ENCODE measurements at places on chromosomes 5 and 9.

- peak; percentile 43 for DNase-seq
These were observed 50.7 kb downstream of the NACC2 start for GRCh38 chr9:136044207-136044970.

DNA sequence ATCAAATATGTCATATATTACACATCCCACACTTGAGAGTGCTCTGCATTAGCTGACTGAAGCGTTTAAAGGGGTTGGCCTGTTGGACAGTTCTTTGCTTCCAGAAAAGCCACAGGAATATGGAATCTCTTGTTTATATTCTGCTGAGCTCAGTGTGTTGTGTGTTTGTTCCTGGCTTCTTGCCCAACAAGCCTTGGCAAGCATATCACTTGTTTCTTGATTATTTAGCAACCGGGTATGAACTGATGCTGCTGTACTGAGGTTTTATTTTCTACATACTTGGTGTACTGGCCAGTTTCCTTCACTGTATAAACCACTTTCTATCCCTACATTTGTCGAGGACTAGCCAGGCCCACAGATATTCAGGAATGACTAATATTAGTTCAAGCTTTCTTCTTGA, 378.9 kb downstream of the KCTD16 start:
- DNase-seq: peak; percentile 63

DNA sequence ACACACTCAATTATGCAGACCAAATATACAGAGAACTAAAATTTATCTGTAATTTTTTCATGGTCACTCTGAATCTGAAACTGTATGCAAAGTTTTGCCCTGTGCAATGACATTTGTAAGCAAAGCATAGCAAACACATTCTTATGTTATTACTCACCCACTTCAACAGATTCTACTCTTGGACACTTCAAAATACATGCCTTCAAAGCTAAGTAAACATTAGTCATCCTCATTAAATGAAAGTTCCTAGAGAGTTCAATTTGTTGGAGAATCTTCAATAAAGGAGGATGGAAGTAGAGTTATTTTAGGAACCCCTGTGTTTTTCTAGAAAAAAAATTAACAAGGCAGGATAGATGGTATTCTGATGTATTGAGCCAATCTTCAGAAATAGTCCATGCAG, 639.7 kb upstream of the C9orf72 start:
- DNase-seq: no peak

- DNase-seq: peak; percentile 7
These were observed 149.3 kb upstream of the PPP1R26 start for GRCh38 chr9:135330307-135330631.

GRCh38 chr5:128092144-128092543, 8.6 kb downstream of the SLC12A2 start:
- DNase-seq: no peak

GRCh38 chr5:59267033-59267432, 626.5 kb downstream of the PDE4D start:
- no peak for DNase-seq

GRCh38 chr9:92325269-92325990, at the start of the genes CENPP and NOL8:
TSS of gene CENPP (plus strand) at chr9:92325953.
TSS of gene NOL8 (minus strand) at chr9:92325350. CDS start at chr9:92324161, 1,189 bp downstream.
- DNase-seq: peak; percentile 89

DNA sequence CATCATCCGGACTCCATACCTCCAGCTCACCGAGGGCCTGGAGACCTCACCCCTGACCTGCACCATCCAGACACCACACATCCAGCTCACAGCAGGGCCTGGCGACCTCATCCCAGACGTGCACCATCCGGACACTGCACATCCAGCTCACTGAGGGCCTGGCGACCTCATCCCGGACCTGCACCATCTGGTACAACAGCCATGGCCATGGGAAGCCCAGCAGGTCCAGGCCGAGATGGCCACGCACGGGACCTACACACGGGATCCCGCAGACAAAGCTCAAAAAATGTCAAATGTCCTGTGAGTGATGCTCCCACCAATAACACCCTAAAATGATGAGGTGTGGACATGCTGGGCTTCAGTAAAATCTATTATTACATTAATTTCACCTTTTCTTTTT, 9.7 kb downstream of the TERT start:
- DNase-seq: peak; percentile 15

DNA sequence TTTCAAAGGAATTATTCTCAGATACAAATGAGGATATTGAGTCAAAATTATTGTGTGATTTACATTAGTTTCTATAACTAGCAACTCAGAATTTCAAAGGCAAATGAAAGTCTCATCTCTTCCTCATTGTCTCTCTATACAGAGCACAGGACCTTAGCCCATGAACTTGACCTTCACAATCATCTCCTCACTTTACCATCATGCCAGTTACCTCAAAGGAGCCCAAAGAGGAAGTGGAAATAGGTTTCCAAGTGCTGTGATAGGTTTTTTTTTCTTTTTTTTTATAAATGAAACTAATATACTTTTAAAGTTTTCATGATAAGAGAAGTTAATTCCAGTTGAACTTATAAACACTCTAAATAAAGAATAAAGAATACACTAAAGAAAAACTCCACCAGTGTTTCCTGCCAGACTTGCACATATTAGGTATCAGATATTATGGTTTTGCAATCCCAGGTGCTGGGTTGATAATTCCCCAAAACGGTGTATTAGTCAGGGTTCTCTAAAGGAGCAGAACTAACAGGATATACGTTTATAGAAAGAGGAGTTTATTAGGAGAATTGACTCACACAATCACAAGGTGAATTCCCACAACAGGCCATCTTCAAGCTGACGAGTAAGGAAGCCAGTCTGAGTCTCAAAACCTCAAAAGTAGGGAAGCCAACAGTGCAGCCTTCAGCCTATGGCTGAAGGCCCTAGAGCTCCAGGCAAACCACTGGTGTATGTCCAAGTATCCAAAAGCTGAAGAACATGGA, 50.1 kb upstream of the ADAMTS16 start:
- DNase-seq: no peak

GRCh38 chr9:27029186-27029585, 23.7 kb upstream of the LRRC19 start:
- no peak for DNase-seq

DNA sequence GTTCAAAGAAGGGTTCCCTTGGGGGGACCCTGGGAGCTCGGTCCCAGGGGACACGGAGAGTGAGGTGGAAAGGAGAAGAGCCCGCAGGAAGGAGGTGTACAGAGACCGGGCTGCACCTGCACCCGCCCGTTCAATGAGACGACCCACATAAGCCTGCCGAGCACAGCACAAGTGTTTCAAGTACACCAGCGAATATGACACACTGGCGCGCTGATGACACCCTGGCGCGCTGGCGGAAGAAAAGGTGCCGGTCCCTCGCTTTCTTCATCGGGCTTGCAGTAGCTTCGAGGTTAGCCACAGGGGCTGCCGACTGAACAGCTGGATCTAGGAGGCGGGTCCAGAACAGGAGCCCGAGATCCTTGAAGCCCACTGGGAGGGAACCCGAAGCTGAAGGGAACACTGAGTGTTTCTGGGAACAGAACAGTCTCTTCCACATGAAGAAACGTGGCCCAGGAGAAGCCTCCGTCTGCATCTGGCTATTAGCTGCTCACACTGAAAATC, 1.4 kb downstream of the TBC1D9B start:
- DNase-seq: no peak

- DNase-seq: no peak
These were observed 309.3 kb upstream of the ACTBL2 start for GRCh38 chr5:57791875-57792274.

GRCh38 chr5:66440202-66440680, 156.0 kb upstream of the MAST4 start:
- no peak for DNase-seq

DNA sequence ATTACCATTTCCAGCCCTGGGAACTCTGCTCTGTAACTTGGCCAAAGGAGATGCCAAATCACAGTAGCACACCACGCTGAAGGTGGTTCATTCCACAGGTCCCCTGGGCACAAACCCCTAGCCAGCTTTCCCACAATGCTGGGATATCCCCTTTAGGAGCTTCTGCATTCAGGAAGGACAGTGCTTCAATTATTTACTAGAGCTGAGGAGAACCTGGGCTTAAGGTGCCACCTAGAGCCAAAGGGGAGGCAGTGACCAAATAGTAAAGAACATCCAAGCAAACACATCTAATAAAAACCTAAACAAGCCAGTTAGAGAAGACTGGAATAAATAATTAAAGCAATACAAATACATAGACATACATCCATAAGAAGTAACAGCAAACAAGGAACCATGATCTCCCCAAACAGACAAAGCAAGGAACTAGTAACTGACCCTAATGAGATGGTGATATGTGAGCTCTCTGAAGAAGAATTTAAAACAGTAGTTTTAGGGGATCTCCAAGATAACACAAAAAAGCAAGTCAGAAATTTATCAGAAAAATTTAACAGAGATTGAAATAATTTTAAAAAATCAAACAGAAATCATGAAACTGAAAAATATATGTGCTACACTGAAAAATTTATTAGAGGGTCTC, 14.6 kb downstream of the KIF4B start:
- DNase-seq: no peak

DNA sequence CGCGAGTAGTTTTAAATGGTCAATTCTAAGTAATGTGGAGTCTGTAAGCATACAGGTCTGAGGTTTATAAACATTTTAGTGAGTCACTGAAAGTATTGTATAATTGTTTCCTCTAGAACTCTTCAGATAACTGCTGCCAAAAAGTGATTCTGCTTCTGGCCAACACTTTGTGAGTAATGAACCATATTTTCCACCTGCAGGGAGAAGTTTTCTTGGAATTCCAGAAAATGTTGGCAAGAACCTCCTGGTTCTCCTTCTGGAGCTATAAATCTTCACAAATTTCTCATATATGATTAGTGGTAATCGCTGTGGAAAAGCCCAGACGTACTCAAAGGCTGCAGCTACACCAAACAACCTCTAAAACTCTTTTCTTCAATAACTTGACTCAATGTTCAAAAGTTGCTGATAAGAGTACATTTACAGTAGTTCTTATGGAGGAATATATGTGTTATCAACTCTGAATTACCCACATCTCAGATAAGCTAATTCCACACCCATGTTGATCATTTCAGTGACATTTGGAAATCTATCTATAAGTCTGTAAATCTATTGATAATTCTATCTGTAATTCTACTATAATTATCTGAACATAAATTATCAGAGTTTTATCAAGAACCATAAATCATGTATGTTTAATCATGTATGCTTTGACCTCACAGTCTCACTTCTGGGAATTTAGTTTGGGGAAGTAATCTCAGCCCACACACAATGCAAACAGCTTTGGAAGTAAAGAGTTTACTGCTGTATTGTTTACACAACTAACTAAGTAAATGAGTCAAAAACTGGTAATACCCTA, 74.1 kb downstream of the FNBP1 start:
- peak; percentile 2 for DNase-seq

DNA sequence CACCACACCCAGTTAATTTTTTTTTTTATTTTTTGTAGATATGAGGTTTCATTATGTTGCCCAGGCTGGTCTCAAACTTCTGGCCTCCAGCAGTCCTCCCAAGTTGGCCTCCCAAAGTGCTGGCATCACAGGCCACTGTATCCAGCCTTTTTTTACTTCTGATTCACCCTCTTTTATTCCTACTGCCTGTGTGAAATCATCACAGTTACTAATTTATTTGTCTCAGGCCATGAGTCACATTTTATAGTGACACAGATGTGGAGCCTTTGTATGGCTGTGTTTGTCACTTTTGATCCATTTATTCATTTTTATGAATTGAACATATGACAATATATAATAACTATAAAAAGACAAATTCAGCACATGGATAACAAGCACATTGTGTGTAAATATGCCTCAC, 67.1 kb upstream of the SNX2 start:
- no peak for DNase-seq

DNA sequence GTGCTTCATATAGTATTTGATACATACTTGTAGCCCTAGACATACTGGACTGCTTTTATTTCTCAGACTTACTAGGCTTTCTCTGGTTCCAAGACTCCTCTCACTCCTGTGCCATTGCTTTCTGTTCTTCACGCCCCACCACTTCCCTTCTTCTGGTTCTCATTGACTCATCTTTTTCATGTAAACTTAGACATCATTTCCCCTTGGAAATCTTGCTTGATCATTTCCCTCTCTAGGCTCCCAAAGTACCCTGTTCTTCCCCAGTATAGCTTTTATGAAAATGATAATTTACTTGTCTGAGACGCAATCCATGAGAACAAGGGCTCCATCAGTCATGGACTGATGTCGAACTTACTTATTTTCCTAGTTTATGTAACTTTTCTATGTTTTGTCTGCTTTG, 83.5 kb downstream of the TLR4 start:
- no peak for DNase-seq

DNA sequence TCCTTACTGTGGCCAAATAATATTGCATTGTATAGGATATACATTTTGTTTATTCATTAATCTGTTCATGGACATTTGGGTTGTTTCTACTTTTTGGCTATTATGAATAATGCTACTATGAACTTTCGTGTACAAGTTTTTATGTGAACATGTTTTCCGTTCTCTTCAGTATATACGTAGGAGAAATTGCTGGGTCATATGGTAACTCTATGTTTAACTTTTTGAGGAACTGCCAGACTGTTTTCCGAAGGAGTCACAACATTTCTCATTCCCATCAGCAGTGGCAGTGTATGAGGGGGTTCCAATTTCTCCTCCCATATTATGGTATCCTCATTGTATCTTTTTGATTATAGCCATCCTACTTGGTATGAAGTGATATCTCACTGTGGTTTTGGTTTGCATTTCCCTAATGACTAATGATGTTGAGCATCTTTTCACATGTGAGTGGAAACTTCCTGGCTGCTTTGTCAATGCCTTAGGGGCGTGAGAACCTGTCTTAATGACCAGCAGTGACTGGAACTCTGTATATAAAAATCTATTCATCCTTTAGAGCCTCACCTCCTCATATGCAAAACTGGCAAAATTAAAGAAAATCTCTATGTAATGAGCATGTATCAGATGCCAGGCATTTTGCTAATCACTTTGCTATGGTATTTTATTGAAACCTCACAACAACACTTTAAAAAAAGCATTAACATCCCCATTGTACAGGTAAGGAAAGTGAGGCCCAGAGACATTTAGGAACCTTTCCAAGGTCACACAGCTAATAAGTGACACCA, 47.8 kb upstream of the TGFBR1 start:
- DNase-seq: no peak

DNA sequence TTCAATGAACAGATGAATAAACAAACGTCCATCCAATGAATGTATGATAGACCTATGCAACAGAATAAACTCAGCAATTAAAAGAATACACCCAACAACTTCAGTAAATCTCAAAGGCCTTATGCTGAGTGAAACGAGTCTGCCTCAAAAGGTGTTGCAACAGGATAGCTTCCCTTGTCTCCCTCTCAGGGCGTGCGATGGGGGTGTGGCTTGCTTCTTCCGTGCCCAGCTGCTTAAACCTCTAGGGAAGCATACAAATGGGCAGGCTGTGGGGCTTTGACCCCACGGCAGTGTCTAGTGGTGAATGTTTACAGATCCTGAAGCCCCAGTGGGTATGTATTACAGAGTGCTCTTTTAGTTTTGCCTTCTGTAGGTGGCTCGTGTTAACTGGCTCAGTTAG, 87.0 kb upstream of the CCL21 start:
- DNase-seq: no peak

DNA sequence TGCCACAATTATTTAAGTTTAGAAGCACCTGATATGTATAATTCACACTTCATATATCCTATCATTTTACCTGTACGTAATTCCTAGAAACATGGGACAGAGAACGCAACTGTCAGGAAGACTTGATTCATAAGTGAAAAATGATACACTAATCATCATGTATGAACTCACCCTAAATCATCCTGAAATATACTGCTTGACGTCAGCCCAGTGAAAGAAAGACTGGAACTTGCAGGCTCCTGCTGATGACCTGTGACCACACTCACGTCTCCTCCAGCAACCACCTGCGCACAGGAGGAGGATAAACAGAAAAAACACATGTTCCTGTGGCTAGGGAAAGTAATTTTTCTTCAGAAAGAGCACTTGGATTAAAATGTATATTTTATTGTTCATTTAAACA, 169.7 kb downstream of the MPDZ start:
- DNase-seq: no peak

- no peak for DNase-seq
These were observed 45.6 kb downstream of the AUH start for GRCh38 chr9:91316093-91316492.
